ENCODE measurements at places on chromosomes 13 and 19.

DNA sequence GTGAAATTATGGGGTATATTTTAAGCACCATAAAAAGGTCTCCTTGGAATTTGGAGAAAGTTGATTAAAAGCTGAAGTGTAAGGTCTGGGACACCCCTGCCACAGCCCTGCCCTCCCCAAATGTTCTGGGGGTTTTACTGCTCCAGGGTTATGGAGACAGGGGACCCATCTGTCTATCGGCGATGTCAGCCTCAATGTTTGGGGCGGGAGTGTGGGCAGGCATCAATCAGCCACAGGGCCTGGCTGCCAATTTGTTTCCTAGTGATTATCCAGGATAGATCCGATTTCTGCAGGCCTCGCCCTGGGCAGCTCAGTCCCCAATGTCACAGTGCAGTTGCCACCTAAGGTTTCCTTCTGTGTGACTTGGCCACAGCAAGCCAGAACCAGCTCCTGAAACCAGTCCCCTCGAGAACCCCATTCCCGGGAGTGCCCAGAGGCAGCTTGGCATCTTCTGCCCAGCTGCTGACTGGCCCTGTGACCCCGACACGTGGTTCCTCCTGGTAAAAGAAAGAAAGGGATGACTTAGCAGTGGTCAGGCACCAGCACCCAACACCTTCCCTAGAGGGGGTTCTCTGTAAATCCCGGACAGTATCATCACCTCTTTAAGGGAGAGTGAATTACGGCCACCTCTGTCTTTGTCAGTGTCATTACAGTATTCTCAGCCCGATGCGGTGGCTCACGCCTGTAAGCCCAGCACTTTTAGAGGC is 41.6 kb downstream of the MYO9B start:
- no peak for DNase-seq

DNA sequence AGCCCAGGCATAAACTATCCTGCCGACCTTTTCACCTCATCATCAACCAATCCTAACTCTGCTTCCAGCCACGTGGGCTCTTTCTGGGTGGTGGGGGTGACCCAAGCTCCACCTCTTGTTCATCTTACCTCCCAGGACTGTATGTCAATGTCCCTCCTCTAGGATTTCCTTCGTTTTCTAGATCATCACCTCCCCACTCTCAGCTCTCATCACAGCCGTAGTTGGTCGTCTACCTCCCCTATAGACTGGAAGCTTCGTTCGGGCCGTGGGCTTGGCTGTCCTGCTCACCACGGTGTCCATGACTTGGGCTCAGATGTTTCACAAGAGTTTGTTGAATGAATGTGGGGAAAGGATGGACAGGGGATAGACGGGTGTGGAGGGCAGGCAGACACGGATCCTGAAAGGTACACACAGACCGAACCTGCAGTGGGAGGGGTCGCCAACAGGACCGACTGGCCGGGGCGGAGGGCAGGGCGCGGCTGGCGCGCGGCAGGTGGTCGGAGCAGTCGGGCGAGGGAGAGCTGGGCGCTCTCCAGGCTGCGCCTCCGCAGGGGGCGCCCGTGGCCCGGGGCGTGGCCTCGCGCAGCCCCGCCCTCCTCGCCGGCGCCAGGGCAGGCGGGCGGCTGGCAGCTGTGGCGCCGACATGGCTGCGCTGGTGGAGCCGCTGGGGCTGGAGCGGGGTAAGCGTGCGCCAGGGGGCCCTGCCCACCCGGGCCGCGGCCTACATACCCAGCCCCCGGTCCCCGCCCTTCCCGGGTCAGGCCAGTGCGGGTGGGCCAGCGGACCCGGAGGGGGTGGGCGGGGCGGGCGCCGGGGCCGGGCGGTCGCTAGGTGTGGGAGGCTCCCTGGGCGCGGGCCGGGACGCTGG is at the start of gene LIN7B:
TSS of gene LIN7B (plus strand) at position 609 of the 868 bp plus-strand sequence. CDS start at position 644, 35 bp downstream.
- peak; percentile 82 for DNase-seq

DNA sequence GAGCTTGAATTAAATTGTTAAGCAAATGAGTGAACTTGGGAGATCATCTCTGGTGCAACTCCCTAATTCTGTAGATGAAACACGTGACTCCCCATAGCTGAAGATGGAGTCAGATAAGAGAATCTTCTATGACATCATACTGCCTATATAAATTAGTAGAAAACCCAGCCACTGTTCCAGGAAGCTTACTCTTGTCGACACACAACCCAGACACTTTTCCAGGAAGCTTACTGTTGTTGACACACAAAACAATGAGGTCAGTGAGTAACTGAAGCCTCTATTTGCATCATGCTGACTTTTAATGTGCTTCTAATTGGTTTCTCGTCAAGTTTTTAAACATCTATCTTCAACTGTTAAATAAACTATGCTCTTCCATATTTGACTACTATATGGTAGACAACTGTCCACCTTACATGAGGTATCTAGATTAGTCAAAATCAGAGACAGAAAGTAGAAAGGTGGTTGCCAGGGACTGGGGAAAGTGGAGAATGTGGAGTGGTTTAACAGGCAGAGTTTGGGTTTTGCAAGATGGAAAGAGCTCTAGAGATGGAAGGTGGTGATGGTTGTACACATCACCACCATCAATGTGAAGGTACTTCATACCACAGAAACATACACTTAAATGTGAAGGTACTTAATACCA is 168.2 kb downstream of the FGF14 start:
- no peak for DNase-seq

DNA sequence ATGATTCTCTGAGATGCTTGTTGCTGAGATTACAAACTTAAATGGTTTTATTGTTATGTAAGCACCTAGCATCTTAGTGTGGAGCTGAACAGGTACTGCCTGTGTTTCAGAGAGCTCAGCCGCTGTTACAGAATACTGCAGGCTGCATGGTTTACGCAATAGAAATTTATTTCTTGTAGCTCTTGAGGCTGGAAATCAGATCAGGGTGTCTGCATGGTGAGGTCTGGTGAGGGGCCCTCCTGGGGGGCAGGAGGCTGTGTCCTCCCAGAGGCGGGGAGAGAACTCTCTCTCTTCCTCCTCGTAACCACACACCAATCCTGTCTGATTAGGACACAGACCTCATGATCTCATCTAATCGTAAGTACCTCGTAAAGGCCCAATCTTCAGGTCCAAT is 13.1 kb downstream of the ATP11A start:
- peak; percentile 77 for DNase-seq

DNA sequence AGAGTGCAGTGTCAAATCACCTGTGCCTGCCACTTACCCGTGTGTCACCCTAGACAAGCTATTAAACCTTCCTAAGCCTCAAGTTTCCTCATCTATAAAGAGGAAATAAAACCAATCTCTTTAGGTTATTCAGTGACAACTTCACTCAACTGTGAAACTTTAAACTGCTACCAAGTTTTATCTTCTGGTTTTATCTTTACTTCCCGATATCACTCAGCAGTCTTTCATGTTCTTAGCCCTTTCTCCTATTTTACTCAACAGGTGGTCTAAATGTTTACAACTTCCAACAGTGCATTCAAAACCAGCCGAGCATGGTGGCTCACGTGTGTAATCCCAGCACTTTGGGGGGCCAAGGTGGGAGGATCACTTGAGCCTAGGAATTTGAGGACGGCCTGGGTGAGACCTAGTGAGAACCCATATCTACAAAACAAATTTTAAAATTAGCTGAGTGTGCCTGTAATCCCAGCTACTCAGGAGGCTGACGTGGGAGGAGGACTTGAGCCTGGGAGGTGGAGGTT is 59.6 kb downstream of the GPALPP1 start:
- DNase-seq, result no peak

DNA sequence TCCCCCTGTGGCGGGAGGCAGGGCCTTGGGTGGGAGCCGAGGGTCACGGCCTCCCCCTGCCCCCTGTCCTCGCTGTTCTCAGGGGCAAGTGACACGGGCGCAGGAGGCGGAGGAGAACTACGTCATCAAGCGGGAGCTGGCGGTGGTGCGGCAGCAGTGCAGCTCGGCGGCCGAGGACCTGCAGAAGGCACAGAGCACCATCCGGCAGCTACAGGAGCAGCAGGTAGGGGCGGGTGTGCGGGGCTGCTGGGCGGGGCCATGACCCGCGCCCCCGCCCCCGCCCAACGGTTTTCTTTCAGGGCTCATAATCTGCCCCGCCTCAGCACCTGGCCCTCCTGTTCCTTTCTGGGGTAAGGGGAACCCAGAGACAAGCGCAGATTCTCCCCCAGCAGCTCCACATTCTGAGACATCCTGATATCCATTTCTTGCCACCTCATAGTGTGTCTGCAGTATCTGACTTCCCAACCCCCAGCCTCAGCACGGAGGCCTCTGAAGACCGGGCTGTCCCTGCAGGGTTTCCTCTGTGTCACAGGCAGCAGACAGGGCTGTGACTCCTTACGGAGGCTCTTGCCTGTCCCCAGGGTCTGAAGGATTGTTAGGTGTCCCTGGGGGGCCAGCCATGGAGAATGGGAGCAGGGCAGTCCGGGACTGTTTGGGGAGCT is 15.9 kb downstream of the PRR36 start:
- DNase-seq, result no peak

- DNase-seq, result no peak
These were observed 607.6 kb downstream of the PCDH17 start for GRCh38 chr13:58238972-58239773.

GRCh38 chr19:33175886-33176669 is 18.1 kb upstream of the LRP3 start:
- DNase-seq, result peak; percentile 46

- DNase-seq, result no peak
These were observed 78.4 kb downstream of the MIPEP start for GRCh38 chr13:23810685-23811240.

Data from kidney (tissue), 22 donors.